ENCODE measurements at places on chromosomes 4 and X.

DNA sequence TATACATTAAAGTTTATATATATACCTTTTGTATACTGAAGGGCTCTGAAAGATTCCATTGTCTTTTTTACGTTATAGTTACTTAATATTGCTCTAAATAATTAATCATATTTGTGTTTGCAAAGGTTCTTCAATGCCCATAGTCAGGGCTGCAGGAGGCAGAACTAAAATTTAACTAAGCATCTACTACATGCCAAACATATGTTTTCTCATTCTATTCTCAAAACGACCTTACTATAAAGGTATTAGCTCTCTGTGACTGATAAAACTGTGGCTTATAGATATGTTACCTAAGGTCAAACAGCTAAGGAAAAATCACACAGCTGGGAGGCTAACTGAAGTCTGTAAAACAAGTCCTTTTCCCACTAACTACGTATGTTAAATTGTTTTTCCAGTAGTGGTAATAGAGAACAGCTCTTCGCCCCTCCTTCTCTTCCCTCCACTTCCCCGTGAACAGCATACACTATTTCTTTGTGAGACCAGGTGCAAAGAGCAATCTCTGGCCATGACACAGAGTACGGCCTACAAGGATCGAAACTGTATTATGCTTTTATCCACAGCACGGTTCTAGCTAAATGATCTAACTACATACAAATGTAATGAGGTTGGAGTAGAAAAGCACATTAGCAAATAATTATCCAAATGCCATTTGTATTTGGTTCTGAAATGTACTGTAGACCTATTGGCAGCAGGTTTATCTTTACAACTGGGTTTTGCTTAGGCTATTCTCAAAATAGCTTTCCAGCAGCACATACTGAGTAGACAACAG lies 1.7 kb downstream of the CNOT6L start:
- DNase-seq: peak; percentile 10

DNA sequence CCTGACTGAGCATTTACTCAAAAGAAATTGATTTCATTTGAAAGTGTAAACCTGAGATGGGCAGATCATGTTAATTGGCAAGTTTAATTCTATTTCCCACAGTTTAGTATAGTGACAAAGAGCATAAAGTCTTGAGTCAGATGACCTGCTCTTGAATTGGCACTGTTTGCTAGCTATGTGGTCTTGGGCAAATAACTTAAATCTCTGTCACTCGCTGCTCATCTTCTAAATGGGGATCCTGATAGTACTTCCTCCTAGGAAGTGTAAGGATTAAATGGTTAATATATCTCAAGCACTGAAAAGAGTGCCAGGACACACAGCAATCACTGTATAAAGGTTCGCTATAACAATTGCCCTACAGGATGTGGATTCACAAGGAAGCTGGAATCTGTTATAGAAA lies 242.8 kb upstream of the JADE1 start:
- no peak for DNase-seq

DNA sequence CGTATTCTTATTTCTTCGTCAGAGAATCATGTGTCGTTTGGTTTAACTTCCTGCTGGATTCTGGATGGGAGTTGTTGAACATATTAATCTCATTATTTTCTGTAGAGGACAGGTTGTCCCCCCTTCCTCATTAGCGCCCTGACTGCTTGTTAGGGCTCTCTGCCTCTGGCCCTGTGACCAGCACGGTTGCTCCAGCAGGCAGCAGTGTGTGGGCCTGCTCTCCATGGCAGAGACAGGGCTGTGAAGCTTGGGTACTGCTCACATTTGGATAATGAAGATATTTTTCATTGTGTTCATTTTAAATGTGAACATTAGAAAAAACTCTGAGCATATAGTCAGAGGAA lies 102.7 kb downstream of the KLHL8 start:
- no peak for DNase-seq

GRCh38 chr4:185096032-185096653 lies 46.9 kb upstream of the SLC25A4 start:
- DNase-seq: peak; percentile 16

DNA sequence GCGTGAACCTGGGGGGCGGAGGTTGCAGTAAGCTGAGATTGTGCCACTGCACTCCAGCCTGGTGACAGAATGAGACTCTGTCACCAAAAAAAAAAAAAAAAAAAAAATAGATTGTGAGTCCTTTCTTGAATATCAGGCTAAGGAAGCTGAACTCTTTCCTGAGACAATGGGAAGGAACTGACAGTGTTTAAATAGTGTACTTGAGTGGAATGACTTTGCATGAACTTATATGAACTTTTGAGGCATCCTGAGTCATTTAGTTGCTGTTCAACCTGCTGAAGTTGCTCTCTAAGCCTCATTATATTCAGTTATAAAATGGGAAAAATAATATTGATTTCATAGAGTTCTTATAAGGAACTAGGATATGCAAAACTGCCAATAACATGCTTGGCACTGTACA lies 79.3 kb upstream of the LIMCH1 start:
- DNase-seq: no peak

DNA sequence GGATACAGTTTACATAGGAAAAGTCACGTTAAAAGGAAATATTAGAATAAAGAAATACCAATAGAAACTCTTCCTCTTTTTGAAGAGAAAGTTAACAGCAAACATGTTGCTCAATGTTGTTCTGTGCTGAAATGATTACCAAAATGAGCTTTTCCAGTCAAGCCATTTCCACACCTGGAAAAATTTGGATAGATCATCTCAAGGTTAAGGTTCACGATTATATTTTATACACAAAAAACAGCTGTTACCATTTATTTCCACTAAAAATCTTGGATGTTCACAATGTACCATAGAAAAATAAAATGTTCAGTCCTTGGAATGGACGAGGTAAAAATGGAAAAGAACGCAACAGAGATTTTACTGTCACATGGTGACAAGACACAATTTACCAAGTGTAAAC lies 218.7 kb downstream of the SCFD2 start:
- DNase-seq: no peak

- no peak for DNase-seq
Observed at GRCh38 chrX:47745416-47745815, 86.4 kb upstream of the UXT start.

DNA sequence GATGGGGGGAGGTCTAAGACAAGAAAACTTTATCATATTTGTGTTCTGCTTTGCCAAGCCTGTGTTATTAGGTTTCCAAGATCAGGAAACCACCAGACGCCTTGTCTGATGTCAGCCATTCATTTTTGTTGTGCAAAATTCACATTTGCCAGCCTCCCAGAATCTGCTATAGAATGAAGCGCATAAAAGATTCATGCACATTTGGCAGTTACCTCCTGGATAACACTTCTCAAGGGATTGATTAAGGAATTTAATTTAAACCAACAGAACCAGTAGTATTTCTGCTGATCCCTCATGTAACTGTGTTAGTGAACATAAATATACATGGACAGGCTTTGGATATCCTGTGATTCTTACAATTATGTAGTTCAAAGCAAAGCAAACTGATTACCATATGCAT lies 187.9 kb downstream of the COMMD8 start:
- no peak for DNase-seq

DNA sequence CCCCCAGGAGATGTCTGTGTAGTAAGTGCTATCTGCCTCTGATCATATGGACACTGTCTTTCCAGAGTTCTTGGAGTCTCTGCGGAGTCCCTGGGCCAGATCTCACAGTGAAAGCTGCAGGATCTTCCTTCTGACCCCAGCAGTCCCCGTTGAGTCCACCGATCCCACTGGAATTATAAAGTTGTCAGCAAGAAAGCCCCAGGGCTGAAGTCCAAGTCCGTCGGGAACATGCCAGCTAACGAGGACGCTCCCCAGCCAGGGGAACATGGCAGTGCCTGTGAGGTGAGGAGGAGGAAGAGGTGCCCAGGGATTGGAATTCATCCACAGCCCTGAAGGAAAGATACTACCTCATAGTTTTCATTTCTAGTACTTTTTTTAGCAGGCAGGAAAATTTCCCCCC lies 9.3 kb downstream of the ZNF81 start:
- no peak for DNase-seq

- no peak for DNase-seq
Observed at GRCh38 chrX:123236859-123237258, 52.8 kb downstream of the GRIA3 start.

- no peak for DNase-seq
Observed at GRCh38 chr4:186013419-186014186, 55.4 kb upstream of the TLR3 start.

GRCh38 chr4:72397314-72397713 lies 171.7 kb downstream of the ADAMTS3 start:
- DNase-seq: no peak

DNA sequence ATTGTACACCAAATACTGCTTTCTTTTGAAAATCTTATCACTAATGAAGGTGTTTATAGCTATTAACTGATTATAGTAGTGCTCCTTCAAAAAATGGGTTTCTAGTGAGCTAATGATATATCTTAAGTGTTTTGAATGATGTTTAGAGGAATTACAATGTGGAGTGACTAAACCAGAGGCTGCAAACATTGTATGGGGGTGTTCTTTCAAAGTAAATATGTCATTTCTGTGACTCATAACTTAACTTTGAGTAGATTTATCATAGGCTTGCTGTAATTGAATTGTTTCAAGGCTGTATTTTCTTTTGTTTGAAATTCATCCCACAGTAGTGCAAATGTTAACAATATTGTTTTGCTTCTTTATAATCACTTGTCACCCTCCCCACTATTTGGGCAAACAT lies 141.6 kb downstream of the IL1RAPL2 start:
- DNase-seq: no peak

- no peak for DNase-seq
Observed at GRCh38 chrX:55033429-55033828, 2.7 kb upstream of the ALAS2 start.

- DNase-seq: no peak
Observed at GRCh38 chrX:87337267-87337666, 180.3 kb upstream of the KLHL4 start.

DNA sequence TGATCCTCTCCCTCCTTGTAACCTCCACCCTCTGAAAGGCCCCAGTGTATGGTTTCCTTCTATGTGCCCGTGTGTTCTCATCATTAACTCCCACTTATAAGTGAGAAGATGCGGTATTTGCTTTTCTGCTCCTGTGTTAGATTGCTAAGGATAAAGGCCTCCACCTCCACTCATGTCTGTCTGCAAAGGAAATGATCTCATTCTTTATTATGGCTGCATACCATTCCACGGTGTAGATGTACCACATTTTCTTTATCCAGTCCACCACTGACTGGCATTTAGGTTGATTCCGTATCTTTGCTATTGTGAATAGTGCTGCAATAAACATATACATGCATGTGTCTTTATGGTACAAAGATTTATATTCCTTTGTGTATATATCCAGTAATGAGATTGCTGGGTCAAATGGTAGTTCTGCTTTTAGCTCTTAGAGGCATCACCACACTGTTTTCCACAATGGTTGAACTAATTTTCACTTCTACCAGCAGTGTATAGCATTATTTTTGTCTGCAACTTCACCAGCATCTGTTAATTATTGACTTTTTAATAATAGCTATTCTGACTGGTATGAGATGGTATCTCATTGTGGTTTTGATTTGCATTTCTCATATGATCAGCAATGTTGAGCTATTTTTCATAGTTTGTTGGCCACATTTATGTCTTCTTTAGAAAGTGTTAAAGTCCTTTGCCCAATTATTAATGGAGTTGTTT lies 1030.9 kb downstream of the FSTL5 start:
- no peak for DNase-seq

- no peak for DNase-seq
Observed at GRCh38 chr4:140633124-140633523, 64.4 kb upstream of the UCP1 start.

DNA sequence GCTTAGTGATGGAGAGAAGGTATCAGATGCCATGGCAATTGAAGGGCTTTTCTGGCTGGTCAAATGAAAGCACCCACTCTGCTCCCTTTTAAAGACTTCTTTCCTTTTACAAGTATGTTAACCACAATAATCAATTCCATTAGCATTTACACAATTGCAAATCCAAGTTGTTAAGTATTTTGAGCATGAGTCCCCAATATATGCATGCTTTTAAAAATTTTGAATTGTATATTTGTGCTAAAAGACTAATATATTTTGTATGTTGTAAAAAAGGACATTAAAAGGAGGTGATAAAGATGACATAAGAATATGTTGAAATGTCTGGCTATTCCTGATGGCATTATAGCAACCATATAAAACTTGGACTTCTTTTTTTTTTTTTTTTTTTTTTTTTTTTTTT lies 639.9 kb upstream of the CPEB2 start:
- DNase-seq: no peak

- no peak for DNase-seq
Observed at GRCh38 chr4:82201303-82201702, 172.5 kb downstream of the HNRNPD start.

- DNase-seq: no peak
Observed at GRCh38 chrX:42188730-42189129, 265.4 kb upstream of the CASK start.

DNA sequence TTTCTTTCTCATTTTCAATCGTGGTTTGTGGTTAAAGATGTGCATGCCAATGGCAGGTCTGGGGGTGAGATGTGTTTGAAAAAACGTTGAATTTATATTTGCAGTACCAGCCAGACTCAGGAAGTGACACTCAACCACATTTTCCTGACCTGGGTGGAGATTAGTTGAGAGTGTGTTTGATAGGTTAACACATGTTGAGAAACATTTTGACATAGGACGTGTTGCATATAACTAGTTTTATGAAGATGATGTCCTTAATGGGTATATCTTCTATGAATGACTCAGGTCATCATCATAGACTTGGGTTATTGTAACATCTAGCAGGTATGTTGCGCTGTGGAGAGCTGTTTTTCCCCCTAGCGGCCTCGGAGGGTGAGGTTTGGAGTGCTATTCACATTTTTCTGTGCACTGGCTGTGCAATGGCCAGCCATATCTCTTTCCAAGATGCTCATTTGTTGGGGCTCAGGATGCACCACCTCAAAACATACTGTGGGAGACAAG lies 21.7 kb upstream of the CD38 start:
- no peak for DNase-seq

DNA sequence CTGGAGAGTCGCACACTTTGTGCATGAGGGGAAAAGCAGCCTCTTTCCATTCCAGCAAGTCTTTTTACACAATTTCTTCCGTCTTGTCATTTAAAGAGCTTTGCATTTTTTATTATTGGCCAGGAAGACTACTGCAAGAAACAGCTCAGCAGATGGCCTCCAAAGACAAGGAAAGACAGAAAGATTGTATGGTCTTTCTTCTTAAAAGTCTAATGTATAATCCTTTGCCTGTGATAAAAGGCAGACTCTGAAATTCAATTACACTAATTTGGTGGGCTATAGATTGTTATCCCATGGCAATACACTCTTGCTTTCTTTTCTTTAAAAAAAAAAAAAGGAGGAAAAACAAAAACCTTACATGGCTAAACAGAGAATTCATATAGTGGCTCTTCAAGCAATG lies 5.9 kb downstream of the CAPN6 start:
- no peak for DNase-seq

- DNase-seq: no peak
Observed at GRCh38 chr4:24266951-24267722, 317.2 kb downstream of the DHX15 start.

DNA sequence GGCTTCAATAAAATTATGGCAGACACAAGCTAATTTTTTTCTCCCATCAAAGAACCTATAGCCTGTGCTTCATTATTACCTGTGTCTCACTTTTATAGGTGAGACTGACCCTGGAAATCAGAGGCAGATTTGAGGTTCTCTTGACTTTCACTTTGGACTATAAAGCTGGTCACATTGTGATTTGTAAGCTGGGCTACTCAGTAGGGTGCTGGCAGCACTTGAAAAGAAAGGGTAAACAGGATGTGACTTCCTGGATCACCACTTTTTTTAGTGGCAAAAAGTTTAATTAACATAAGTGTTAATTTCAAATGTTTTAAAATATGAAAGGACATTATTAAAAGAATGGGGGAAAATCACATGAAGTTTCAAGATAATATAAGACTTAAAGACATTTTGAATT lies 50.6 kb upstream of the GATB start:
- no peak for DNase-seq

GRCh38 chr4:184814686-184815045 lies 11.1 kb downstream of the ACSL1 start:
- no peak for DNase-seq
